Fibroblast of skin of back (primary cell): ENCODE measurements at places on chromosomes 1 and 21.

DNA sequence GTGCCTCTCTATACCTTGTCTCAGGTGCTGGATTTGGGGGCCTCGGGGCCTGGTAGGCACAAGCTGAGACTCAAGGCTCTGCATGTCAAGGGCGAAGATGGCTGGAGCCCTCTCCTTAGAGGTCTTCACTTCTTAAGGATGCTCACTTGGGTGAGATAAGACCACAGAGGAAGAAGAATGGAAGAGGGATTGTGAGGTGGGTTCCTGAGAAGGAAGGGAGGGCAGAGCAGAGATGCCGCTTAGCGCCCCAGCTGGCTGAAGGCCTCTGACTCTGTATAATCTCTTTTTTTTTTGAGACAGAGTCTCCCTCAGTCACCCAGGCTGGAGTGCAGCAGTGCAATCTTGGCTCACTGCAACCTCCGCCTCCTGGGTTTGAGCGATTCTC lies 32.2 kb downstream of the SOX13 start:
- no peak for DNase-seq

DNA sequence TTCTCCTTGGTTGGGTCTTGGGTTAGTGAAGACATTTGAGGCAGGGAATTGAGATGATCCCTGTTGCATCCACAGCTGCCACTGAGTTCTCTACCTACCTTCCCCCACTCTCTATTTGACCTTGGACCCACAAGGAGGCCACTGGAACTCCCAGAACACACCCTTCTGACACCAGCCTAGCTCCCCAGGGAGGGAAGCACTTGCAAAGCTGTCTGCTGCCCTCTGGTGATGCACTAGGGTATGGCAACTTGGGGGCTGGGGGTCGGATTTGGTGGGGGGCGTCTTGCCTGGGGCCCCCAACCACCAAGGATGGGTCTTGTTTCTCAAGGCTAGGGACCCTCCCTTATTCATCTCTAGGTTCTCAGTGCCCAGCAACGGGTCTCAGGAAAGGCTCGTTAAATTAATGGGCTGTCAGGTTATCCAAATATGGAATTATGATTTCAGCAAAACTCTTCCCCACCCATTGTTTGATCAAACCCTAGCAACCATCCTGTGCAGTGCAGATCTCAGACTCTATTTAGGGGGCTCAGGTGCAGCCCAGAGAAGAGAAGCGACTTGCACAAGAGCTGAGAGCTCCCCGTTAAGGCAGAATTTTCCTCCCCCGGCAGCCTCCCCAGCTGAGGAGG lies 177.8 kb upstream of the KLHDC7A start:
- DNase-seq = no peak

- DNase-seq = no peak
These were observed 12.5 kb downstream of the IQGAP3 start for GRCh38 chr1:156559797-156560385.

DNA sequence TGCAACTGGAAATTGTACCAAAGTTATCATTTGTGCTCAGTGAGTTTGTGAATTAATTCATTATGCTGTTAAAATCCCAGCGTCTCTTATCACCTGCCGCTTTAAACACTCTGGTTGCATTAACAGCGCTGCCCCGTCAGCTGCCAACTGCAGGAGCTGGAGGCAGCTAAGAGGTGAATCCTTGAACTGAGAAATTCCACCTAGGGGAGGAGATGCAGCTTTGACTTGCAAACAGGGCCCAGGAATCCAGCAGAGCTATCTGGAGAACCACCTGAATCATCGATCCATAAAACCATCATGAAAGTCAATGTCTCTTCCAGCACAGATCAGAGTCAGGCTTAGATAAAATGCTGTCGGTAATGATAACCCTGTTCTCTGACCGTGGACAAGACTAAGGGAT lies 140.7 kb upstream of the PTBP2 start:
- DNase-seq = no peak

DNA sequence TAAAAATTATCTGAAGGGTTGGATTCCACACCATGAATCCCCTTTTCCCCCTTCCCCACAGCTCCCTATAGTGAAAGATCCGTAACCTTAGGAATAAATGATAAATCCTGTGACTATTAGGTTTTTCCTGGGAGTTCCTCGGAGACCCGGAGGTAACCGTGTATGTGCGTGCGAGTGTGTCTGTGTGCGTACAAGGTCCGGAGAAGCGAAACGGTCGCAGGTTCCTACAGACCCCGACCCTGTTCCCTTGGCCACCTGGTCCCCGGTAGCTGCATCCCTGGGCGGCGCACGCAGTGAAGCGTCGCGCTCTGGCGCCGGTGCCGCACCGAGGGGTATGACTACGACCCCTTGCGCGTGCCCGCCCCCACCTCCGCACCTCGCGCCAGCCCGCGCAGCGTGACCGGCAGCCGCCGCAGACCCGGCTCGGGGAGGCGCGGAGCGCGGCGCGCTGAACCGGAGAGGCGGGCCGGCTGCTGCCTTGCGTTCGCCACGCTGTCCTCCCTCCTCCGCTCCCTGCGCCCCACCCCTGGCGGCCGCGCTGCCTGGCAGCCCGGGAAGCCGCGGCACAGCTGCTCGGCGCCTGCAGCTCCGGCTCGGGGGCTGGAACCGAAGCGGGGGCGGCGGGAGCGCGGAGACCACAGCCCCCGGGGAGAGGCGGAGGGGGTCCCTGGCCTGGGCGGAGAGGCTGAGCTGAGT lies at the start of gene AK5:
Gene AK5 (plus strand): TSS at position 529 of the 696 bp plus-strand sequence. CDS start 295 bp downstream, outside the sequence.
- peak; percentile 57 for DNase-seq

DNA sequence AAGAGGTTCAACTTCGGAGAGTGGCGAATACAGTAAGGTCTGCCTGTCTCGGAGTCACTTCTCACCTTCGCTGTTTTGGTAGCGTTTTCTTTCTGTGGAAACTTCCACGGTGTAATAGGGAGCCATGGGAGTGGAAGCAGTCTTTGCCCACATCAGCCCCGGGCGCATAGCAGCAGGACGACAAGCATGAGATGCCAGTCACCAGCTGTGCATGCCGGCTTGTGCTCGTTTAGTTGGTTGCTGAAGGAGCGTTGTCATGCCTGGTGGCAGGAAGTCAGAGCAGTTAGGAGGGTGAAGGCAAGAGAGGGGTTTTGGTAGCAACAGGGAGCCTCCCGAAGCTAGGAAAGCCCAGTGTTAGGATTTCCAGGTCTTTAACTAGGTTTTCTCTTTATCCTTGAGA lies 58.8 kb downstream of the MRPS6 start:
- no peak for DNase-seq

DNA sequence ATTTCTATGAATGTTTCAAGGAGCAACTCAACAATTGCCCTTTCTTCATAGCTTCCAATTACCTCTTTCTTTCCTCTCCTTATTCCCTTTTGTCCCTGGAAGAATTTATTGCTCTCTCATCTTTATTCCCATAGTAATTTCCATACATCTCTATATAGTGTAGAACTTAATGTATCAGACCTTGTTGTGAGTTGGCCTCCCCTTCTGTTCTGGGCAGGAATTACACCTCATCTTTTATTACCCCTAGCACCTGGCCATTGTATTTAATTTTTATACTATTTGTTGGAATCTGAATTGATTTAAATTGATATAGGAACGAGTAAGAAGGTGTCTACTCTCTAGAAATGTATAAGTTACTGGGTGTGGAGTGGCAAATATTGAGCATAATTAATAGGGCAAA lies 114.5 kb downstream of the CACHD1 start:
- DNase-seq = no peak

DNA sequence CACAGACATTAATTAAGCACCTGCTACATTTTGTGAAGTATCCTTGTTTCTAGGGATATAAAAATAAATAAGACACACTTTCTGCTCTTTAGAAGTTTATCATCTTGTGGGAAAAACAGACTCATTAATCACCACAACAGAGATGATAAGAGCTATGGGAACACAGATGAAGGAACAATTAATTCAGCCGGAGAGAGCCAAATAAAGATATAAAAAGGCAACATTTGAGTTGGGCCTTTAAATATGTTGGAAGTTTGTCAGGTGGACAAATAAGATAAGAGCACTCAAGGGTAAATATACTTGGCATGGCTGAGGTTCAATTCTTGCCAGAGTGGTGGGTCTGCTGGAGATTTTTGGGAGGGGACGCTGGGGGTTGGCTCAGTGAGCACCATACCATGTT lies 34.2 kb upstream of the VTCN1 start:
- DNase-seq = no peak

- no peak for DNase-seq
These were observed 2.1 kb downstream of the PRELP start for GRCh38 chr1:203477748-203478147.

DNA sequence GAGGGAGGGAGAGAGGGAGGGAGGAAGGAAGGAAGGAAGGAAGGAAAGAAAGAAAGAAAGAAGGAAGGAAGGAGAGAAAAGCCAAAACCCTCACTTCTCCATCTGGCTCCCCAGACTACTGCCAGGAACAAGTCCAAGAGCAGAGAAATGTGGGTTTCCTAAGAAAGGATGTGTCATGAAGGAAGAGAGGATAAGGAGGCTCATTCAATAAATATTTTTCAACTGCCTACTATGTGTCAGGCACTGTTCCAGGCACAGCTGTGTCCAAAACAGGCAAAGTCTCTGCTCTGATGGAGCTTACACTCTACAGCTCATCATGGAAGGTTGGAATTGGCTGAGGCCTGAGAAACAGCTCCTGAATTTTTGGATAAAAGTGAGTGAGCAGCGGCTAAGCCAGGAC lies 42.6 kb upstream of the ATP2B4 start:
- DNase-seq = no peak

DNA sequence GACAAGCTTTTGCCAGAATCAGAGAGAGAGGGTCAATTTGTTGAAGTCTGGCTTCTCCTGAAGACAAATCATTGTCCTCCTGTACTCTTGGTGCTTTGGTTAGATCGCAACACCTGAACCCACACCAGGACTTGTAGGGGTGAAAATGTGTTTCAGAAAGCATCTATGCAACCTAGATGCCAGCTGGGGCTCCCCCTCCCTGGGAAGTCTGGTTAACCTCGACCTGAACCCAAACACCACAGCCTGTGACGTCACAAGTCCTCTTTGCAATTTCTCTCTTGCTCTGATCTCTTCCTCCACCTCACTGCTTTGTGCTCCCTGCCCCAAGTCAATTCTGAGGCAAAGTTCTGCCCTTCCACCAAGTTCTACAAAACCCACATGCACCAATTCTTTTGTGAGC lies 42.8 kb upstream of the USP24 start:
- DNase-seq = no peak

DNA sequence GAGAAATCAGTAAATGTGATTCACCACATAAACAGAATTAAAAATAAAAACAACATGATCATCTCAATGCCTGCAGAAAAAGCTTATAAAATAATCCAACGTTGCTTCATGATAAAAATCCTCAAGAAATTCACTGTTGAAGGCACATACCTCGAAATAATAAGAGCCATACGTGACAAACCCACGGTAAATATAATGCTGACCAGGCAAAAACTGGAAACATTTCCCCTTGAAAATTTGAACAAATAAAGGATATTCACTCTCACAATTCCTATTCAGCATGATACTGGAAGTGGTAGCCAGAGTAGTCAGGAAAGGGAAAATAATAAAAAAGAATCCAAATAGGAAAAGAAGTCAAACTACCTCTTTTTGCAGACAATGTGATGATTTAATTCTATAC lies 148.8 kb downstream of the BRINP3 start:
- DNase-seq = no peak

DNA sequence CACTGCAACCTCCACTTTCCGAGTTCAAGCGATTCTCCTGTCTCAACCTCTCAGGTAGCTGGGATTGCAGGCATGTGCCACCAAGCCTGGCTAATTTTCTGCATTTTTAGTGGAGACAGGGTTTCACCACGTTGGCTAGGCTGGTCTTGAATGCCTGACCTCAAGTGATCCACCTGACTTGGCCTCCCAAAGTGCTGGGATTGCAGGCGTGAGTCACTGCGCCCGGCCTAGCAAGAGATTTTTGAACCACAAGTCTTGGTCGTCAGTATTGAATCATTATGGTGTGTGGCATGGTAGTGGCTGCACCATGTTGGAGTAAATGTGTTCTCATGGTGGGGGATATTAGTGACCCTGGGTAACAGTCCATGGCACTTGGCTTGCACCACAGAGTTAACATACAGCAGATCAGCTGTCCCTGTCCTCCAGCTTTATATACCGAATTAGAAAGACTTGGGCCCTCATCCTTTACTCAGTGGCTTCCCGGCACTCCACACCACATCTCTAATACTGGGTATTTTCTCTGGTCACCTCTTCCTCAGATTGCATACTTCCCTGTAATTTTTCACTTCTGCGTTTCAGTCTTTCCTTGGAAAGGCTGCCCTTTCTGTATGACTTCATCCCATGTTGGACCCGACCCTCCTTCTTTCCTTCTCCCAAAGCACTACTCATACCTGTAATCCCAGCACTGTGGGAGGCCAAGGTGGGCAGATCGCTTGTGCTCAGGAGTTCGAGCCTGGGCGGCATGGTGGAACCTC lies 25.1 kb downstream of the AK4 start:
- no peak for DNase-seq

DNA sequence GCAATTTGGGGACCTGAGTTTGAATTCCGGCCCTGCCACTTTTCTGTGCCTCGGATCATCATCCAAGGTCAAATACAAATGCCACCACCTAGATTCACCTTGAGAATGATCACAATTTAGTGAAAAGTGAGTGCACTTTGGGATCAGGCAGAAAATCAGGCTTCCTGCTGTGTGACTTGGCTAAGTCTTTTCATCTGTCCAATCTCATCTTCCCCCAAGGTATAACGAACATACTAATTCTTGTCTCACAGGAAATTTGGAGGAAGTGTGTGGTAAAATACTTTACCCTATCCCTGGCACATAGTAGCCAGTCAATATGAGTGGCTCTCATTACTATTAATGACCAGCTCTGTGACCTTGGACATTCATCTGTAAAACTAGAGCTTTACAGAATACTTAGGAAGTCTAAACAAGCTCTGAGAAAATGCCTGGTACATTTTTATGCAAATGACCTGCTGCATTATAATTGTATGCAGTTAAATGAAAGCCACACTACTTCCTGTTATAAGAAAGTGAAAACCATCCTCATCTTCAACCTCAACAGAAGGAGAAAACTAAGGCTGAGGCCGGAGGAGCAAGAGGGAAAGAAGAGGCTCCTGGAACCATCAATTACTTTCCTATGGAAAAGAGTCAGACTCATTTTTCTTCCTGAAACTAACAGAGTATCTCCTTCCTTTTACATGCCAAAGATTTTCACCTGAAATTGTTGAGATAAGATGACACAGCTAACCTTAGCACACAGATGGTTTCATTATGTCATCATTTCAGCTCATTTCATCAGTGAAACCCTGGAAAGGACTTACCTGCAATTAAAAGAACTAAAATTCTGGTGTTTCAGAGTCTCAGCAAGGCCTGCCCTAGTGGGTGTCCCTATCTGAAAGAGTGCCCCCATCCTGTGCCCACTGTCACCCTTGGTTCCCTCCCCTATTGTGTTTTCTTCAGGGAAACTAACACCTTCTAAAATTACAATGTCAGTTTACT lies 32.6 kb upstream of the RGS8 start:
- DNase-seq = no peak

DNA sequence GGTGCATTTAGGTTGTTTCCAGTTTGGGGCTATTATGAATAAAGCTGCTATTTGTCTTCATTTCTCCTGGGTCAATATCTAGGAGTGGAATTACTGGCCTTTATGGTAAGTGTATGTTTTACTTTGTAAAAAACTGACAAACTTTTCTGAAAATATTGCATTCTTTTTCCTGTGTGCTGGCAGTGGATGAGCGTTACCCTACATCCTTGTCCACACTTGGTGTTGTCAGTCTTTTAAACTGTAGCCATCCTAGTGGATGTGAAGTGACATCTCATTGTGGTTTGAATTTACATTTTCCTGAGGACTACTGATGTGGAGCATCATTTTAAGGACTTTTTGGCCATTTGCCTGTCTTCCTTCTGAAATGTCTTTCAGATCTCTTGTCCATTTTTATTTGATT lies 35.9 kb downstream of the TRPM2 start:
- no peak for DNase-seq

- no peak for DNase-seq
These were observed 43.2 kb downstream of the OLIG1 start for GRCh38 chr21:33113131-33113530.
